ENCODE measurements at places on chromosomes 12 and 14. TPM values are rescaled to one million over a fixed set of nuclear protein-coding genes. Genes with fewer than 3 reads are reported as not detected.

LMO3 gene
- 2.3 TPM for polyA plus RNA-seq

DCP1B gene
- polyA plus RNA-seq: 12.4 TPM

DNA sequence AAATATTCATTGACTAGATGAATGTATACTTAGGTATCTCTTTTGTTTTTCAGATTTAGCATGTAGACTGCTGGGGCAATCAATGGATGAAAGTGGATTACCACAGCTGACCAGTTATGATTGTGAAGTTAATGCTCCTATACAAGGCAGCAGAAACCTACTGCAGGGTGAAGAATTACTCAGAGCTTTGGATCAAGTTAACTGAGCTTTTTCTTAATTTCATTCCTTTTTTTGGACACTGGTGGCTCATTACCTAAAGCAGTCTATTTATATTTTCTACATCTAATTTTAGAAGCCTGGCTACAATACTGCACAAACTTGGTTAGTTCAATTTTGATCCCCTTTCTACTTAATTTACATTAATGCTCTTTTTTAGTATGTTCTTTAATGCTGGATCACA, 15.3 kb upstream of the SNAPC1 start:
- DNase-seq: no peak

DNA sequence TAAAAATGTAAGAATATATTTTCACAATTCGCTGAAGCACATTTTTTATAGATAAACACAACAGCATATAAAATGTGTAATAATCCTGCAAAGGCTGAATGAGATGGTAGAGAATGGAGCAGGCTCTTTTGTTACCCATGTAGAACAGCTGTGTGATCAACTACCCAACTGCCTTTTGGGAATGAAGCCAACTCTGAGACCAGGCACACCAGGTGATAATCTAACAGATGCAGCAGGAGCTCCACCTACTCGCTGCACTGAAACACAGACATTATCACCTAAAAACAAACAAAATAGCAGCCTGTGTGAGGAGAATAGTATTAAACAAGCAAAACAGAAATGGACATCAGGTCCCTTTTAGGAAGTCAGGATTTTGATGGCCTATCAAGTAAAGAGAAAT, 183.3 kb downstream of the CCDC59 start:
- DNase-seq: peak; percentile 12

- DNase-seq: peak; percentile 65
Observed at GRCh38 chr14:91417983-91418386, 365 bp upstream of the CCDC88C start.

DNA sequence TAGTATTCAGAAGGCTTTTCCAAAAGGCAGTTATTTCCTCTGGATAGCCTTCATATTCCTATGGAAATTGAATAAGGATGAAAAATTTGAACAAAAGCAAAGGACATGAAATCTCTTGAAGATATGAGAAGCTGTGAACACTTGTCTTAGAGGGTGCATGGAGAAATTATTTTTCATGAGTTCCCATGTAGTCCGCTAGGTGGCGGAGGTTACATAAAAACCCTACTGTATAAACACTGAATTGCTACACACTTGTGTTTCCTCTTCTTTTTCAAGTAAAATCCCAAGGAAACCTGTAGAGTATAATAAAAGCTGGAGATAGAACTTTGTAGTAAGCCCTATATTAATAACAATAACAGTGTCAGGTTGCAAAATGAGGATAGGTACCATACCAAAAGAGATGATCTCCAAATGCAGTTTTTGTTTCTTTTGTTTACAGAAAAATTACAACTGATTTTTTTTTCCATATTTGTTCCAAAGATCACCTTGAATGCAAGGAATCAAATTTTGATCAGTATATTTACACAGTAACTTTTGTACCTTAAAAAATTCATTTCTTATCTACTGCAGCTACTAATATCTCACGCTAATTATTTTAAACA, 37.8 kb upstream of the OR4E1 start:
- DNase-seq: peak; percentile 27

DNA sequence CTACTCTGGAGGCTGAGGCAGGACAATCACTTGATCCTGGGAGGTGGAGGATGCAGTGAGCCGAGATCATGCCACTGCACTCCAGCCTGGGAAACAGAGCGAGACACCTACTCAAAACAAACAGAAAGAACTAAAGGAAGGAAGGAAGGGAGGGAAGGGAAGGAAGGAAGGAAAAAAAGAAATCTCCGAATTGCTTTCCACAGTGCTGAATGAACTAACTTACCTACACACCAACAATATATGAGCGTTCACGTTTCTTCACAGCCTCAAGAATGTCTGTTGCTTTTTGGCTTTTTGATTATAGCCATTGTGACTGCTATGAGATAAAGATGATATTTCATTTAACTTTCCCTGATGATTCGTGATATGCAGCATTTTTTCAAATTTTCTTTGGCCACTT, 1343.7 kb downstream of the LRFN5 start:
- DNase-seq: no peak
